HFFc6 (cell line): ENCODE measurements at places on chromosomes 3 and 15. TPM values are rescaled to one million over a fixed set of nuclear protein-coding genes. Genes with fewer than 3 reads are reported as not detected.

DNA sequence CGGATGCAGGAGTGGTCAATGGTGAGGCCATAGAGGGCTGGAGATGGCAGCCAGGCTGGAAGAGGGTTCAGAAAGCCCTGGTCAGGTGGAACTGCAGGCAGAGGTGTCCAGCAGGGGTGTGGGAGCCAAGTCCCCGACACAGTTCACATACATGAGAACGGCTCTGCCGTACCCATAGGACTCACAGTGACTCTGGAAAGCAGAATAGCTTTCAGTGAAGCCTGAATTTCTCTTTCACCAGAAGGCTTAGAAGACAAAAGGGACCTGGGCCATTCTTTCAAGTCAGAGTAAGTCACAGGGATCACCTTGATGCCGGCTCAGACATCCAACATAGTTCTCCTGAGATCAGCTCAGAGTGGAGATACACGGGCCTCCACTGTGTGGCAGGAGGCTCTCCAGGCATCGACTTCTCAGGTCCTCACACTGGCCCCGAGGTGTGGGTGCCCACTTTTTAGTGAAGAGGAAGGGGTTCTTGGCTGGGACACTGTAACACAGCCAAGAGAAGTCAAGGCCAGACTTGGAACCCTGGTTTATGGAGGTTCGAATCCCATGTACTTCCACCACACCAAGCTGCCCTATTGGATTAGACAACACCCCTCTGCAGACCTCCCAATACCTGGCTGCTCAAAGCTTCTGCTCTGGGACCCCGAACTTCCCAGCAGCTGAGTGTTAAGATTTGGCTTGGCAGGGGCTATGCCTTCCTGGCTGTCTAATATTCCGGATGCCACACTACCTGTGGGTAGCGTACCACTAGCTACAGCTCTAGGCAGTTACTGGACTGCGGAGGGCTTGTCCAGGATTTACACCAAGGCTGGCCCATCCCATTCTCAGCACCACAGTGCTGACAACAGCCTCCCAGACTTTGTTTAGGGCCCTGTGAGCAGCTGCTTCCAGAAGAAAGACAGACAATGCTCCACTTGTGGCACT is 40.4 kb upstream of the RAB6B start:
- no peak for DNase-seq
- H3K27me3 ChIP-seq: peaks cover 33% of the 10 kb centered on the region
- no peaks in the 10 kb centered on the region; the same call in 1 of the 2 replicates for H3K36me3 ChIP-seq
- no peak overlapping the region for H3K27ac ChIP-seq
- no peak overlapping the region for H3K4me3 ChIP-seq
- H3K4me1 ChIP-seq: peaks cover 13% of the 10 kb centered on the region

DNA sequence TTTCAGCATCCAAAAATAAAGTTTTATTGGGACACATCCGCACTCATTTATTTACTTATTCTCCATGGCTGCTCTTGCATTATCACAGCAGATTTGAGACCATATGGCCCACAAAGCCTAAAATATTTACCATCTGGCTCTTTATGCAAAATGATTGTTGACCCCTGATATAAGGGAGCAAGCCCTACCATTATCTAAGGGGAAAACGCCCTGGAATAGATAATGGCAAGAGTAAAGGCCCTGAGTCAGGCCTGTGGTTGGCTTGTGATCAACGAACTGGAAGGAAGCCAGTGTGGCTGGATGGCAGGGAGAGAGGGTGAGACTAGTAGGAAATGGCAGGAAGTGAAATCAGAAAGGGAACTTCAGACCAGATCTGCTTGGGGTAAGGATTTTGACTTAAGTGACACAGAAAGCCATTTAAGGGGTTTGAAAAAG is 24.6 kb upstream of the DMXL2 start:
- peaks cover 7% of the 10 kb centered on the region for H3K4me1 ChIP-seq
- H3K27me3 ChIP-seq: peaks cover 9% of the 10 kb centered on the region
- H3K36me3 ChIP-seq: no peaks in the 10 kb centered on the region
- DNase-seq: peak; percentile 69

- no peaks in the 10 kb centered on the region; the same call in 1 of the 2 replicates for H3K4me1 ChIP-seq
- no peak overlapping the region for H3K27ac ChIP-seq
- H3K4me3 ChIP-seq: no peak overlapping the region
- H3K36me3 ChIP-seq: no peaks in the 10 kb centered on the region
- H3K27me3 ChIP-seq: peaks cover 2% of the 10 kb centered on the region; the same call in 1 of the 2 replicates
These were observed 662.9 kb downstream of the SQOR start for GRCh38 chr15:46297766-46298165.

SH2D7 gene
- total RNA-seq: not detected in 3 replicates

DNA sequence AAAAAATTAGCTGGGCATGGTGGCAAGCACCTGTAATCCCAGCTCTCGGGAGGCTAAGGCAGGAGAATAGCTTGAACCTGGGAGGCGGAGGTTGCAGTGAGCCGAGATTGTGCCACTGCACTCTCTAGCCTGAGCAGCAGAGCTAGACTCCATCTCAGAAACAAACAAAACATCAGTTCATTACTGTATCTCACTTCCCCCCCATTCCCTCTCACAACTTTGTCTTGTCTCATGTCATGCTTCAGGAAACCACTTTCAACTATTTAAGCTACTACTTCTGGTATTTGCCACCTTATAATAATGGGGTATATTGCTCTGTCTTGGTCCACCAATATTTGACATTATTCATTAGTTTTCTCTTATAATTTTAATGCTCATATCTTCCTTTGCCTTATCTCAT is 26.2 kb downstream of the PIK3CA start:
- no peak overlapping the region for H3K4me3 ChIP-seq
- H3K27ac ChIP-seq: no peak overlapping the region
- peaks cover 17% of the 10 kb centered on the region for H3K4me1 ChIP-seq
- DNase-seq: no peak
- H3K27me3 ChIP-seq: no peaks in the 10 kb centered on the region

DNA sequence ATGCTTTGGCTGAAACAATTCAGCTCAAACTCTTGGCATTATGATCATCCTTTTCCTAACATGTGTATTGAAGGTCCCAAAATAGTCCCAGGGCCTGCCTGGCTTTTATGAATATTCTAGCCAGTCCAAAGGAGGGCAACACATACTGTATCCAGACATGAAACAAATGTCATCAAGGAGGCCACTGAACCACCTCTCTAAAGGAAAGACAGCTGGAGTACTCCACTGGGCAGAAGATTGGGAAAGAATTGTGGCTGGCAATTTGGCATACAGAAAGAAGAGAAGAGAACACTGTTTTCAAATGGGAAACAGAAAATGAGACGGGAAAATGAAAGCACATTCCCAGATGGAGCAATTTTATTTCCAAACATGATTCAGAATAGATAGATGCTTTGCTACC is 80.6 kb downstream of the NCEH1 start:
- no peak for DNase-seq
- peaks cover 39% of the 10 kb centered on the region for H3K4me1 ChIP-seq
- H3K27me3 ChIP-seq: no peaks in the 10 kb centered on the region
- H3K4me3 ChIP-seq: no peak overlapping the region

GRCh38 chr3:70298385-70298784 is 14.1 kb downstream of the MDFIC2 start:
- no peak overlapping the region for H3K4me3 ChIP-seq
- no peaks in the 10 kb centered on the region for H3K36me3 ChIP-seq
- no peak overlapping the region for H3K27ac ChIP-seq
- DNase-seq: no peak
- H3K27me3 ChIP-seq: no peaks in the 10 kb centered on the region; the same call in 1 of the 2 replicates

GRCh38 chr15:90407871-90408317 is 19.9 kb downstream of the IQGAP1 start:
- no peak for DNase-seq
- peak overlapping the region; percentile 1; the same call in 1 of the 2 replicates for H3K4me3 ChIP-seq
- peaks cover 84% of the 10 kb centered on the region for H3K4me1 ChIP-seq
- H3K27me3 ChIP-seq: peaks cover 3% of the 10 kb centered on the region
- H3K36me3 ChIP-seq: peaks cover 43% of the 10 kb centered on the region

DNA sequence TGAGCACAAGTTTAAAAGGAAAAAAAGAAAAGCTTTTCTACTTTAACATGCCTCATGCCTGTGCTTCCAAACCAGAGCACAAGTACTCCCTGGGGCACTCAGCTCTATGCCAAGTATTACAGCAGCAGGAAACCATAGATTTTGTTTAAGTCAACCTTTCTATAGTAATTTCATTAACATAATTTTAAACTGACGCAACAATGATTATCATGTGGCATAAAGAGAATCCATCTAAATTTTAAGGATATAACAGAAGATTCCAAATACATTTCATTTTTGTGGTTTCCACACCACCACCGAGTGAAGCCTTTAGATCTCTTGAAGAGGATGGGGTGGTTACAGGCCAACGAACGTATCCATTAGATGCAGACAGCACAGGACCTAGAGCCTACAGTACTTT is 112.1 kb downstream of the TNIK start:
- peaks cover 72% of the 10 kb centered on the region for H3K4me1 ChIP-seq
- no peak overlapping the region for H3K4me3 ChIP-seq
- peaks cover 11% of the 10 kb centered on the region; the same call in 1 of the 2 replicates for H3K36me3 ChIP-seq
- H3K27me3 ChIP-seq: no peaks in the 10 kb centered on the region

DNA sequence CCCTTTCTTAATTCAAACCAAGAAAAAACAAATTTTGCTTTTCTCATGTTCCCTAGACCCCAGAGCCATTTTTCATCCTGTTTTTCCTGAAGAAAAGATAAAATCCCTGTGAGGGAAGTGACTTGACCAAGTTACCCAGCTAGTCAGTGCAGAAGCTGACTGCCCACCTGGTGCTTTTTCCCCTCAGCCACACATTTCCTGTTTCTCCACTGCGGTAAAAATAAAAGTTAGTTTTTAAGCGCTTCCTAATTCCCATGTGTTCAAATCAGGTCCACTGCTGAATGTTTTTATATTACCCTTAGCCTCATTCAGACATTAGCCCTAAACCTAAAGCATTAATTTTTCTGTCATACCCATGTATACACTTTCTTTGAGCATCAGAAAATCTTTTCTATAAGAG is 26.1 kb downstream of the PPP2R3A start:
- peaks cover 16% of the 10 kb centered on the region for H3K4me1 ChIP-seq
- H3K27ac ChIP-seq: peak overlapping the region; percentile 90
- no peaks in the 10 kb centered on the region for H3K27me3 ChIP-seq
- peaks cover 10% of the 10 kb centered on the region for H3K36me3 ChIP-seq

GOLGA8T gene
- total RNA-seq: not detected in 3 replicates

DNA sequence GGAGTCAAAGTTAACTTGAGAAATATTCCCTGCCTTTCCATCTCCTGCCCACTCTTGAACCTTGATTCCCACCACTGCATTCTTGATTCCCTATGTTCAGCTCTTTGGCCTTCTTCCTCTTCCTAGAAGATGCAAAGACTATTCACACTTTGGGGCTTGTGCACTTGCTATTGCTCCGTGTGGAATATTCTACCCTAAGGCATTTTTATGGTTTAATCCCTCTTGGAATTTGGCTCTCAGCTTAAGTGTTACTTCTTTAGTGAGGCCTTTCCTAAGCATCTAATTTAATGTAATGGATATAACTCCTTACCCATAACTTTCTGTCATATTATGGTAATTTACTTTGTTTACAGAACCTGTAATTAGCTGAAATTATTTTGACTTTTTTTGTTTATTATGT is 318.9 kb upstream of the COL8A1 start:
- peak overlapping the region; percentile 58 for H3K27ac ChIP-seq
- peak overlapping the region; percentile 3; the same call in 1 of the 2 replicates for H3K4me3 ChIP-seq
- H3K27me3 ChIP-seq: no peaks in the 10 kb centered on the region
- peak; percentile 13 for DNase-seq
- peaks cover 5% of the 10 kb centered on the region; the same call in 1 of the 2 replicates for H3K36me3 ChIP-seq

- H3K4me1 ChIP-seq: peaks cover 20% of the 10 kb centered on the region; the same call in 1 of the 2 replicates
- H3K27ac ChIP-seq: no peak overlapping the region
- H3K27me3 ChIP-seq: no peaks in the 10 kb centered on the region
- H3K4me3 ChIP-seq: no peak overlapping the region
- H3K36me3 ChIP-seq: peaks cover 9% of the 10 kb centered on the region
- no peak for DNase-seq
These were observed 380.3 kb upstream of the CBLB start for GRCh38 chr3:106249159-106249558.

DNA sequence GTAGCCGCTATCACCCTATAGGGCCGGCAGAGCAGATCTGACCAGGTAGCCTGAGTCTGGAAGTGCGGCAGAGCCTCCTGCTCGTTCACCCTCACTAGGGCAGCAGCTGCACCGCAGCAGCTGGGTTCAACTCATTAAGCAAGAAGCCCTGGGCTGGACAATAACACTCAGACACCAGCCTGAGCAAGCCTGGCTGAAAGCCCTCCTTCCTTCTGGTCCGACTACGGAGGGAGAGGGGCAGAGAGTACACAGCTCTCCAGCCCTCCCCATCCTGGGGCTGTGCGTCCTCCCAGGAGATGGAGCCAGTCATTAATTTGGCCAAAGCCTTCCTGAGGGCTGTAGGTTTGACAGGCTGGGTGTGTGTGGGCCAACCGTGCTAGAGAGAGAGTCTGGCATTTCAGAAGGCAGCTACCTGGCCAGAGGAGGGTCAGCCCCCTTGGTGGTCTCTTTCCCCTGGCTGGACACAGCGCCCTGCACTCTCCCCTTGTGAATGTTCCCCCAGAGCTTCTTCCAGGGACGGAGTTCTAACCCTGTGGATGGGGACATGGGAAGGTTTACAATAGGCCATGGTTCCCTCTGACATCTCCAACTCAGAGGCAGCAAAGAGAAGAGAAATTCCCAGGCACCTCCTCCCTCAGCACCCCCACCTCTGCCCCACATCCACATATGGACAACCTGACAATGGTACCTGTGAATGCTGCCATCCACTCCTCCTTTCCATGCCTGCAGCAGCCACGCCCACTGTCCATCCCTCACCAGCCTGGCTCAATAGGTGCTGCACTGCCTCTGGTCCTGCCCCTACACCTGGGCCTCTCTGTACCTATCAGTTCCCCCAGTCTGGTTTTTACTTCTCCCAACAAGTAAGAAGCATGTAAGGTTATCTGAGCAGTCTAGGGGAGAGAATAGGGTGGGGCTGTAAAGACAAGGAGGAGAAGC is 6.5 kb downstream of the CHRNB4 start:
- peaks cover 8% of the 10 kb centered on the region for H3K36me3 ChIP-seq
- no peak overlapping the region for H3K4me3 ChIP-seq
- DNase-seq: no peak
- no peak overlapping the region for H3K27ac ChIP-seq

GRCh38 chr3:184549796-184550577 is 11.6 kb upstream of the EPHB3 start:
- DNase-seq: no peak
- no peaks in the 10 kb centered on the region for H3K36me3 ChIP-seq
- H3K4me1 ChIP-seq: no peaks in the 10 kb centered on the region
